ENCODE measurements at places on chromosomes 5 and 9.
A peak's percentile ranks its signal among the peaks of the same experiment; 100 is the strongest.

- no peak for DNase-seq
Observed at GRCh38 chr9:113589890-113590289, 126.4 kb downstream of the RGS3 start.

GRCh38 chr9:98108531-98109031 lies 10.4 kb downstream of the TRIM14 start:
- DNase-seq, result no peak

GRCh38 chr9:82720515-82720914 lies 342.4 kb downstream of the RASEF start:
- no peak for DNase-seq

DNA sequence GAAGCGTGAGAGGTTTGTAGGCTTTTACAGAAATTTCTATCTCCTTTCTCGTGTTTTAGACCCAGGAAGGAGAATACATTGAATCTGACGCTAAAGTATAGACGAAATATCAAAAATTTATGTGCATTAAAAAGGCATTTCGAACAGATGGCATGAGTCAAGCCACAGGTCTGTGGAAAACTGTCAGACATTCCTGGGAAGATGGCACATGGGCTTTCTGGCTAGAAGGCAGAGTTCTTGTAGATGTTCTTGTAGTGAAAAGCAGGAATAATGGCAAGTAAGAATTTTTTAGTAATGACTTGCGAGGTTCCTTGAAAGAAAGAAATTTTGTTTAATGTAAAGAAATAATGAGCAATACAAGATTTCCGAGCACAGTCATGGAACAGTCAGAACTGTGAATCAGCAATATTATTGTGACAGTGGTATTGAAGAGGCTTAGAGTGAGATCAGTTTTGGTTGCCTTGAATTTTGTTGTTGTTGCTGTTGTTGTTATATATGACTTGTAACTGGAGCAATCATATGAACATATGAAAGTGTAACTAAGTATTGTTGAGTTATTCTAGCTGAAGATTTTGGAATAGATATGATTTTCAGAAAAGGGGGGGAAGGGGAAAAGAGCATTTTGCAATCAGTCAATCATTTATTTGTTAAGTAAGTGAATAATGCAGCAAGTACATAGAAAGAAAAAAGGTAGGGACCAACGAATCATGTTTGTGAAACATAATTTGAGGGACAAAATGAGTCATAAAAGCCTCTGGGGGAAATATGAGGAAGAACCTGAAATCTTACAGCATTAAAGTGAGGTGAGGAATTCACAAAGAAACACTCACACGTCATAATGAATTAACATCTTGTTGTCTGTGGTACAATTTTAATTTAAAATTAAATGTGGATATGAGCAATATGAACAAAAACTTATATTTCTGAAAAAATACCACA lies 339.0 kb upstream of the CTNND2 start:
- DNase-seq, result peak; percentile 12

DNA sequence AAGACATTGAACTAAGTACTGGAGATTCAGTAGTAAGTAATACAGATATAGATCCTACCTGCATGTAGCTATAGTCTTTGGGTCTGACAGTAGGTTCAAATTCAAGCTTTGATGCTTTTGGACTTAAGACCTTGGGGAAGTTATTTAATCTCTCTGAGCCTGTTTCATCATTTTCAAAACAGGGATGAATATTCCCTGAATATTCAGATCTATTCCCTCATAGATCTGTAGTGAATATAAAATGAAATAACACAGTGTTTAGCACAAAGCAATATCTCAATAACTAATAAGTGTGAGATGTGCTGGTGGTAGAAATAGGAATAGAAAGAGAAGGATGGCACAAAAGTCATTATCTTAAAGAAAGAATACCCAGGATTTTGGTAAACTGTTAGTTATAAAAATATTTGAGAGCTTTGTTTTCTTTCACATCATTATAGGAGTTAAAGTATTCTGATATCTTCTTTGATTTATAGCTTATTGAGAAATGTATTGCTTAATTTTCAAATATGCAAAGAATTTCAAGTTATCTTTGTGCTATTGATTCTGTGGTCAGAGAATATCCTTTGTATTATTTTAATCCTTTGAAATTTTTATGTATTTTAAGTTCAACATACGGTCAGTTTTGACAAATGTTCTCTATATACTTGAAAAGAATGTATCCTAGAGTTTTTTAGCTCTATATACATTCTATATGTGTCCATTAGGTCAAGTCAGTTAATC lies 11.4 kb upstream of the RANBP3L start:
- DNase-seq, result no peak

- DNase-seq, result peak; percentile 82
Observed at GRCh38 chr9:137301081-137301947, 757 bp downstream of the NRARP start.

DNA sequence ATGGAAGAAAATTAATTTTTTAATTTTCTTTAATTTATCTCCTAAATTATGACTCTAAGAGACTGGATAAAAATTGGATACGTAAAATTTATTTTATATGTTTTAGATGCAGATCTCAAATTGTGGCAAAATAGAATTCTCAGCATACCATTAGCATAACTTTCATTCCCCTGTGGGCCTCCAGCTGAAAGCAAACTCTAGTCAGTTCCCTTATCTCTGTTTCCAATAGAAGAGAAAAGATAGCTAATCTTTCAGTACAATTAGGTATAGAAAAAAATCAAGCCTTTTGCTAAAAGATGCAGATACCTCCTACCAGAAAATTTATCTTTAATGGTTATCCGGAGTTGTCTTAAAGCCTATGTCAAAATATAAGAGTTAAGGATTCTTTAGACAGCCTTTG lies 1530.6 kb downstream of the EFNA5 start:
- DNase-seq, result no peak

DNA sequence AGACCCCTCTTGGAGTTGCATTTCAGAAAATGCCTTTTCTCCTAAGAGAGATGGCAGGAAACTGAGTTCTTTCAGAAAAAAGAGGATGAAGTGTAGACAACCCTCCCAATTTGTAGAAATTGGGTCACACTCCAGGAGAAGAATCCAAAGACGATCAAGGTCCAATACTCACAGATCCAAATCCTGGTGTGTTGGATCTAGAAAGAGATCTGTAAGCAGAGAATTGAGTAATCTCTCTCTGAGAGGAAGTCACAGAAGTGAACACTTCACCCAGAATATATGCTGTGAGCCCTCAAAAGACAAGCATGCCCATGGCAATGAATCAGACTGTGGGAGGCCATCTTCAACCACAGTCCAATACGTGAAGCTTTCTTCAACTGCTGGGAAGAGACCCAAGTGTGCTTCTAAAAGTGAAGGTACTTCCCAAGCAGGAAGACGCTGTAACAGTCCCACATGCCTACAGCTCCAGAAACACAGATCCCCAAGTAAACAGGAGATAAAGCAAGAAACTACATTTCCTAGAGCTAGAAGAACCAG lies 182.7 kb downstream of the SMC2 start:
- DNase-seq, result no peak

DNA sequence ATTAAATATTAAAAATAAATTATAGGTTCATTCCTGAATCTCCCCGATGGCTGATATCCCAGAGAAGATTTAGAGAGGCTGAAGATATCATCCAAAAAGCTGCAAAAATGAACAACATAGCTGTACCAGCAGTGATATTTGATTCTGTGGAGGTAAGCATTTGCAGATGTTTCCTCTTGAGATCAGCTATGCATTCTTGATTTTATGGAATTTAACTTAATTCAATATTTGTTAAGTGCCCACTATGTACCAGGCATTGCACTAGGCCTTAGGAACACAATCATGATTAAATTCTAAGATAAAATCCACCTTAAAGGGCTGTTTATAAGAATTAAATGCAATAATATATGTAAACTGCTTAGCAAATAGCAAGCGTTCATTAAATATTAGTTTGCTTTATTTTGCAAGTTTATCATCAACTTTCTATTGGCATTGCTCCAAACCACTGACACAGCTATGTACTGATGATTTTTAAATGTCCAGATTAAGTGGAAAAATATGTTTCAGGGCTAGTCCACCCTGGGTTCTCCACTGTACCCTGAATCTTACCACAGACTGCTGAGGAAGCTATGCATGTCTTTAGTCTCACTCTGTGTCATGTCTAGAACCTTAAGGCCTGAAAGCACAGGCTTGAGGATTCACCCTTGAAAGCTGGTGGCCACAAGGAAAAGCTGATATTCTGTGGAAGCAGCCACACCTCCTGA lies 33.2 kb downstream of the SLC22A4 start:
- peak; percentile 22 for DNase-seq

GRCh38 chr9:75188756-75189155 lies 100.4 kb downstream of the OSTF1 start:
- DNase-seq, result no peak

DNA sequence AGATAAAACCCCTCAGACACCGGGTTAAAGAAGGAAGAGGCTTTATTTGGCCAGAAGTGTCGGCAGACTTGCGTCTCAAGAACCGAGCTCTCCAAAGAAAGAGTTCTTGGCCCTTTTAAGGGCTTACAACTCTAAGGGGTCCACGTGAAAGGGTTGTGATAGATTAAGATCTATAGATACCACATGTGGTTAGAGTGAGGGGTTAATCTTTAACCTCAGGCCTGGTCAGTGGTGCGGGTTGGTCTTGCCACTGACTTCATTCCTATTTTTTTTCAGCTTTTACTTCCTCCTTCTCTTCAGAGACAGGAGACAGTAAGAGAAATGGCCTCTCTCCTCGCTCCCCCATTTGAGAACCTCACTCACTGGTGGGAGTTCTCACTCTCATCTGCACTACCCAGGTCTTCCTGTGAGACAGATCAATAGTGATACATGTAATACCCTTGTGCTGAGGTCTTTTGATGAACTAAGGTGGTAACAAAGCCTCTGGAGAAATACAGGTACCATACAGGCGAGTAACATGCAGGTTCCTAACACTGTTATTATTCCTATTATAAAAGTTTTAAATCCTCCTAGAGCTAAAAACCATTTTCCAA lies 52.4 kb upstream of the COX7C start:
- no peak for DNase-seq

GRCh38 chr9:116550696-116551436 lies 136.2 kb upstream of the TRIM32 start:
- DNase-seq, result no peak

DNA sequence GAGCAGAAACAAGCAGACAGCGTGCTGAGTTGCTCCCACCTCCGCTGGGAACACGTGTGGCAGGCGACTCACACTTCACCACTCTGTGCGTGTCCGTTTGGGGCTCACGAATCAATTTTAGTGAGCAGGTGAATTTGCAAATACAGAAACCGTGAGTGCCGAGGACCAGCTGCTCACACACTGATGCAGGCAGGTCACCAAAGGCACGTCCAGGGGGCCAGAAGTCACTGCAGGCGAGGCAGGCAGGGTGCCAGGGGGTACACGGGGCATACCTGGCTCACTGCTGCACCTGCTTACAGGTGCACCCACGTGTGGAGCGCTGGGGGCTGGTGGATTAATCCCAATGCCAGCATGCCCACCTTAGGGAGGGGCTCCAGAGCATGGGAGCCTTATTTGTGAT lies 68.8 kb downstream of the ZNF354C start:
- no peak for DNase-seq

- no peak for DNase-seq
Observed at GRCh38 chr9:121990600-121991306, 102.4 kb downstream of the TTLL11 start.

- DNase-seq, result no peak
Observed at GRCh38 chr9:115756736-115757135, 396.9 kb upstream of the PAPPA start.

DNA sequence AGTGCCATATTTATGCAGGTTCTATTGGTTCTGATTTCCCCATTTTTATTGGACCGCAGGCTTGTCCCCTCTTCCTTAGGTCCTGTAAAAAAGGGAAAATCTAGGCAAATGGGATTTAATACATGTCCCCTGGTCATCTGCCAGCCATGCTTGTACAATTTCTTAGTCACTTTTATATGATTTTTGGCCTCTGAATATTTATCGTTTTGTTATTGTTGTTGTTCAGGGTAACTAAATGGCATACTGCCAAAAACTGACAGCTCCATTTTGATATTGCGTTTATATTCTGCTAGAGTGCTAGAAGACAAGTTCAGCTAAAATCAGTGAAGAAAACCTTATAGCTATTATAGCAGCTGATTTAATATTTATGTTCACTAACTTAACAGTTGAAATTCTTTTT lies 770.2 kb upstream of the FAM174A start:
- DNase-seq, result peak; percentile 8

GRCh38 chr5:74034733-74035132 lies 408.7 kb downstream of the ARHGEF28 start:
- no peak for DNase-seq

GRCh38 chr9:22395687-22396141 lies 50.9 kb upstream of the DMRTA1 start:
- no peak for DNase-seq

GRCh38 chr9:92381775-92382174 lies 22.6 kb downstream of the OGN start:
- DNase-seq, result no peak

GRCh38 chr5:14491015-14491915 lies 90.3 kb upstream of the OTULINL start:
- no peak for DNase-seq

- DNase-seq, result no peak
Observed at GRCh38 chr5:14453481-14453880, 128.1 kb upstream of the OTULINL start.

Data from eye (tissue), 1 donor.